Gastroesophageal sphincter (tissue), 4 donors: ENCODE measurements at places on chromosomes 4 and X. TPM values are rescaled to one million over a fixed set of nuclear protein-coding genes. Genes with fewer than 3 reads are reported as not detected.

- H3K27ac ChIP-seq: no peak overlapping the region
- no peak overlapping the region for H3K4me3 ChIP-seq
- H3K4me1 ChIP-seq: no peaks in the 10 kb centered on the region
- H3K36me3 ChIP-seq: no peaks in the 10 kb centered on the region
- no peak for ATAC-seq
Measured at GRCh38 chr4:145308598-145308997, 128.2 kb upstream of the OTUD4 start.

The CENPVL2 gene
- not detected for total RNA-seq

DNA sequence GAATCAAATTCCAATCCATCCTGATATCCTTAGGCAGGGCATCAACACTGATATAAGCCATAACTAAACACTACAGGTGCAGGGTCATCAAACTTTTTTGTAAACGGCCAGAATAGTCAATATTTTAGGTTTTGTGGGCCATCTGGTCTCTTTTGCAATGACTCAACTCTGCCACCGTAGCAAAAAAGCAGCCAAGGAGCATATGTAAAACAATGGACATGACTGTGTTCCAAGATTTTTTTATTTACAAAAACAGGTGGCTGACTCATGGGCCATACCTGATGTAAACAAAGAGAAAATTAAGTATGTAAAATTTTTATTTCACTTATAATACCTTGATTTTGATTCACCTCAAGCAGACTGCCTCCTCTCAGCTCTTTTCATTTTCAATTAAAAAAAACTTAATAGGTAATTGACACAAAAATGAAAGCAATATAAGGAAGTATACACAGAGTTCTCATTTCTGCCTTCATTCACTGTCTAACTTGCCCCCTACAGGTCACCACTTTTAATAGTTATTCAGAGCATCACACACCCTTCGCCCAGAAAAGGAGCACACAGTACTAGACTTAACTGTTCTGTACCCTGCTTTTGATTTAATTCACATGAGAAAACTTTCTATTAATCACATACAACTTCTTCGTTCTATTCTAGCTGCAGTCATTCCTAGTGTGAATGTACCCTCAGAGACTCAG lies 35.3 kb upstream of the GPM6B start:
- H3K27ac ChIP-seq: no peak overlapping the region
- no peak overlapping the region for H3K4me3 ChIP-seq
- no peaks in the 10 kb centered on the region for H3K27me3 ChIP-seq

DNA sequence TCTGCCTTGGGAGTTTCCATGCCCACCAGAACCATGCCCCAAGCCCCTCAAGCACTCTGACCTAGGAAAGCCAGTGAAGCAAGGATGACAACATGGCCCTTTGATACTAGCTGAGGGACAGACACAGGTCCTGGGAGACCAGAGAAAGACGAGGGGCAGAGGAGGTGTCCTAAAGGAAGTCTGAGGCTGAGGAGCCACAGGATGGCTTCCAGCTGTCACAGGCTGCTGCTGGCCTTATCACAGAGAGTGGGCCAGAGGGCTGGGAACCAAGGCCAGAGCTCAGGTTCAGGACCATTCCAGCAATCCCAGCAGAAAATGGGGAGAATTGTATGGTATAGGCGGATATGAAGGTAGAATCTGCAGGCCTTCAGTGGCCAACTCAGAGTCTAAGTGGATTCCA lies 31.7 kb upstream of the MSANTD1 start:
- no peaks in the 10 kb centered on the region for H3K27me3 ChIP-seq
- ATAC-seq: no peak

GRCh38 chr4:31518796-31519250 lies 798.7 kb downstream of the PCDH7 start:
- no peaks in the 10 kb centered on the region for H3K4me1 ChIP-seq
- no peaks in the 10 kb centered on the region for H3K36me3 ChIP-seq
- ATAC-seq: no peak
- H3K4me3 ChIP-seq: no peak overlapping the region
- no peak overlapping the region for H3K27ac ChIP-seq
- H3K27me3 ChIP-seq: no peaks in the 10 kb centered on the region

GRCh38 chr4:176034499-176034898 lies 31.1 kb upstream of the WDR17 start:
- no peak for ATAC-seq
- no peaks in the 10 kb centered on the region for H3K36me3 ChIP-seq
- no peaks in the 10 kb centered on the region for H3K27me3 ChIP-seq

GRCh38 chr4:144399927-144400326 lies 246.0 kb upstream of the HHIP start:
- no peaks in the 10 kb centered on the region for H3K36me3 ChIP-seq
- no peak overlapping the region for H3K27ac ChIP-seq
- ATAC-seq: no peak
- H3K4me1 ChIP-seq: no peaks in the 10 kb centered on the region

DNA sequence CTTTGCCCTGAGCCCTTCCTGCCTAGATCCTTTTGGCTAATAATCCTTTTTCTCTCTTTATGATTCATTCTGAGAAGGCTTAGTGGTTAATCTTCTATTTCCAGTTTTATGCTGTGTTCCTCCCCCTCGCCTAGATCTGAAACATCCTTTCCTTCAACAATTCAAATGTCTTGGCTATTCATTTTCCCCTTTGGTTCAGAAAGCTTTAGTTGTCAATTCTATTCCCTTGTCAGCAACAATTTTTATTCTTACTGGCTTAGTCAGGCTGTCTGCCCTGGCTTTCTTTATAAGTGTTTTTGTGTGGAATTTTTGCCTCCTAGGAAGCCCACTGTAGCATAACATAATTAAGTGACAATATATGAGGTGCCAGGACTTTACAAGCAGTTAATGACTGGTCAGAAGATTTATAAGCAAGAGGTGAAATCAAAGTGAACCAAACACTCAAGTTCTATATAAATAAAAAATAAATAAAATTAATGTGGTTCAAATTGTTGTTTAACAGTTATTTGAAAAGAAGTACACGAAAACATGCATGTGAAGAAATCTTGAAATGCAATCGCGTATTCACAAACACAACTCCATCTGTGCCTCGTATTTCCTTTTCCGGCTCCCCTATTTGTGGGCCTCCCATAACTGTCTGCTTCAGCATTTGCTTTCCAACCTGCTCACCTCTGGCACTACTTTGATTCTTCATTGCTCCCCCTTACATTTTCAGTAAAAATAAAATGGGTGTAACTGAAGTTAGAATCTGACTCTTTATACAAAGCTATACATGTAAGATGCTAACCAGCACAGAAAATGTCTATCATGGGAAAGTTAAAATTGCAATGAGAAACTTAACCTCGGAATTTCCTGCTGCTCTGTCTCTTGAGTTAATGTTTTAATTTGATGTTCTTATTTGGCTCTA lies 235.4 kb downstream of the SPRY1 start:
- no peaks in the 10 kb centered on the region for H3K36me3 ChIP-seq
- no peak overlapping the region for H3K4me3 ChIP-seq
- peaks cover 10% of the 10 kb centered on the region for H3K4me1 ChIP-seq
- H3K27ac ChIP-seq: no peak overlapping the region
- no peak for ATAC-seq
- no peaks in the 10 kb centered on the region for H3K27me3 ChIP-seq

DNA sequence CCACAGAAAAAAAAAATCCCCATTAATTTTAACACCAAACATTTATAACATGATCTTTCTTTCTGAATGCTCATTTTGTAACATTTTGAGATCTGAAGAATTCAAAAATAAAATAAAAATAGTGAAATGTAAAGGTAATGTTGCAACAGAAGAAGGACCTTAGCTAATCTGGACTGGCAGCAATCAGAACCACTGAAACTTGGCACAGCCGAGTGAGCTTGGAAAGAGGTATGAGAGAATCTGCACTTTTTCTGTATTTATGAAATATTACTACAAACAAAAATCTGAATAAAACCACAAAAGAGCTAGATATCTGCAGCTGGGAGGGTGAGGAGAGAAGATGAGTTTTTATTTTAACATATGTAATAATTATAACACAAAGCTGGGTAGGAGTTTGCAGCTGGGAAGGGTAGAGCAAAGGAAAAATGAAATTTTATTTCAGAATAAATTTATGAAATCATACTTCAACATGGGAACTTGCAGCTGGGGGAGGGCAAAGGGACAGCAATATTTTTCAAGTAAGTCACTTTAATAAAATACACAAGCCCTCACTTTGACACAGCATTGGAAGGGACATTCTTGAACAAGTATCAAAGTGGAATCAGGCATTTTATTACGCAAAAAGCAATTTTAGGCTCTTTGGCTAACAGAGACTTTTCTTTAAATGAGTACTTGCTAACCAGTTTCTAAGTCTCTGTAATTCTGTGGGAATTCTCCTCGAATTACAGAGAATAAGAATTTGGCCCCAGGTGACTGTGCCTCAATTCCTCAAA lies 26.7 kb downstream of the DKK2 start:
- no peaks in the 10 kb centered on the region for H3K27me3 ChIP-seq
- no peaks in the 10 kb centered on the region for H3K4me1 ChIP-seq
- H3K4me3 ChIP-seq: no peak overlapping the region
- ATAC-seq: no peak

The ETDA gene
- total RNA-seq: not detected

The PLAC8 gene
- total RNA-seq: 2.0 TPM

DNA sequence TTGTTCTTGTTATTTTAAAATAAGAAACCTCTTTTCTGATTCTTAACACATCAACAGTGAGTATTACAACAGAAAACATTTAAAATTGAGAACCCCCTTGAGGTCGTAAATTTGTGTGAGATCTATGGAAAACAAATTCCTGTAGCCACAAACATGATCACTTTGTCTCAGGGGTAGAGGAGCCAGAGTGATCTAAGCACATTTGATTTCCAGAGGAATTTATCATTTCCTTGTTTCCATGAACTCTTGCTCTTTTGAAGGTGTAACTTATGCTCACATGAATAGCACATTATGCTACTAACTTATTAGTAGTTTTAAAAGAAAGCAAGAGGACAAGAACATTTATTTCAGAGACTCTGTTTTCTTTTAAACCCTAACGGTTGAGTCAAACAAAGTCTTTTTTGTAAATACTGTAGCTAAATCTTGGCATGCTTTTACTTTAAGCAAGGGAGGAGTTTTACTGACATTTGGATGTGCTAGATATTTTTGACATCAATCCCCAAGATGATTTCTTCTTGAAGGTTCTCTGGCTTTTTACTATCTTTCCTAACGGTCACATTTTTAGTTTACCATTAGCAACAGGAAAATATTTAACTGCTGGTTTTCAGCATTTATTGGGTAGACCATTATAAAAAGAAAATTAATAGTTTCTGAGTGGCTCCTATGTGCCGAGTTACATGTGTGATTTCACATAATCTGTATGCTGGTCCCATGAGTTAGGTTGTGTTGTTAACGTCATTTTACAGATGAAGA lies 27.9 kb upstream of the ZCCHC12 start:
- no peak overlapping the region for H3K4me3 ChIP-seq
- H3K36me3 ChIP-seq: no peaks in the 10 kb centered on the region
- no peaks in the 10 kb centered on the region for H3K27me3 ChIP-seq
- no peak for ATAC-seq
- H3K27ac ChIP-seq: peak overlapping the region; percentile 73

GRCh38 chr4:23219779-23220408 lies 527.2 kb downstream of the GBA3 start:
- no peaks in the 10 kb centered on the region for H3K4me1 ChIP-seq
- no peak for ATAC-seq
- H3K27ac ChIP-seq: no peak overlapping the region
- H3K36me3 ChIP-seq: no peaks in the 10 kb centered on the region
- no peak overlapping the region for H3K4me3 ChIP-seq
- no peaks in the 10 kb centered on the region for H3K27me3 ChIP-seq

- no peak for ATAC-seq
- H3K4me3 ChIP-seq: no peak overlapping the region
- no peak overlapping the region for H3K27ac ChIP-seq
- no peaks in the 10 kb centered on the region for H3K27me3 ChIP-seq
- no peaks in the 10 kb centered on the region for H3K4me1 ChIP-seq
Measured at GRCh38 chrX:120365320-120365719, 3.4 kb downstream of the ATP1B4 start.

The EFHC2 gene
- total RNA-seq: 2.7 TPM

- no peaks in the 10 kb centered on the region for H3K27me3 ChIP-seq
- no peaks in the 10 kb centered on the region for H3K36me3 ChIP-seq
- no peak for ATAC-seq
Measured at GRCh38 chrX:15916704-15917084, 62.1 kb upstream of the AP1S2 start.

DNA sequence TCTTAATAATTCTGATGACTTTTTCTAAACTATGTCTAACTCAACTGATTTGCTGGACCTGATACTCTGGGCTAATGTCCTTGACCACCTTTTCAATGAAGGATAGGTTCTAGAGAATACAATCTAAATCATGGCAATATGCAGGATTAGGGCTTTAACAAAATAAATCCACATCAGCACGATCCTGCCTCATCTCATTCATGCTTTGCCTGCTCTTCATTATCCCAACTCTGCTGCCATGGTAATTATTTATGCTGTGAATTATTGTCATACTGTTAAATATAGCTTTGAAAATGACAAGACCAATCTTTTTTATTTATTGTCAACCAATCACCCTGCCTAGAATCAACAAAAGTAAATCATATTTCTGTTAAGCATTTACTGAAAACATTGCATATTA lies 2176.7 kb upstream of the AGA start:
- H3K4me3 ChIP-seq: no peak overlapping the region
- no peaks in the 10 kb centered on the region for H3K4me1 ChIP-seq
- no peak overlapping the region for H3K27ac ChIP-seq
- ATAC-seq: no peak
- no peaks in the 10 kb centered on the region for H3K36me3 ChIP-seq

GRCh38 chrX:50000937-50001542 lies 78.6 kb downstream of the CLCN5 start:
- no peaks in the 10 kb centered on the region for H3K27me3 ChIP-seq
- no peaks in the 10 kb centered on the region for H3K36me3 ChIP-seq
- H3K4me1 ChIP-seq: no peaks in the 10 kb centered on the region

The PCDH19 gene
- 0.62 TPM for total RNA-seq

The ARMCX2 gene
- 45.4 TPM for total RNA-seq
